Head of caudate nucleus (tissue), 42 donors: ENCODE measurements at places on chromosomes 3 and 15.
A peak's percentile ranks its signal among the peaks of the same experiment; 100 is the strongest.

- DNase-seq: no peak
These were observed 32.2 kb upstream of the TM2D3 start for GRCh38 chr15:101684384-101684783.

DNA sequence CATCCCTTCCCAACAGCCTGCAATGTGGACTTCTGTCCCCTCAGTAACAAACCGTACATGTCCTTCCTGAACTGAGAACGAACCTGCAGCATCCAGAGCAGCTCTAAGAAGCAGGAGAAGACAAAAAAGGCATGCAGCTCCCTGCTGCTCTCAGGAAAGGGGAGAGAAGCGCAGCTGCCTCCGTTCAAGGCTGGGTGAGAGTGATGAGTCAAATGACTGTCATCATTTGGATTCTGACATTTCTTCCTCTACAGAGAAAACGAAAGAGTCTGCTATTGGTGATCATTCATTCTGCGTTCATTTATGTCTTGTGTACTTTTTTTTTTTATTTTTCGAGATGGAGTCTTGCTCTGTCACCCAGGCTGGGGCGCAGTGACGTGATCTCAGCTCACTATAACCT is 677.8 kb downstream of the FHIT start:
- peak; percentile 70 for DNase-seq

DNA sequence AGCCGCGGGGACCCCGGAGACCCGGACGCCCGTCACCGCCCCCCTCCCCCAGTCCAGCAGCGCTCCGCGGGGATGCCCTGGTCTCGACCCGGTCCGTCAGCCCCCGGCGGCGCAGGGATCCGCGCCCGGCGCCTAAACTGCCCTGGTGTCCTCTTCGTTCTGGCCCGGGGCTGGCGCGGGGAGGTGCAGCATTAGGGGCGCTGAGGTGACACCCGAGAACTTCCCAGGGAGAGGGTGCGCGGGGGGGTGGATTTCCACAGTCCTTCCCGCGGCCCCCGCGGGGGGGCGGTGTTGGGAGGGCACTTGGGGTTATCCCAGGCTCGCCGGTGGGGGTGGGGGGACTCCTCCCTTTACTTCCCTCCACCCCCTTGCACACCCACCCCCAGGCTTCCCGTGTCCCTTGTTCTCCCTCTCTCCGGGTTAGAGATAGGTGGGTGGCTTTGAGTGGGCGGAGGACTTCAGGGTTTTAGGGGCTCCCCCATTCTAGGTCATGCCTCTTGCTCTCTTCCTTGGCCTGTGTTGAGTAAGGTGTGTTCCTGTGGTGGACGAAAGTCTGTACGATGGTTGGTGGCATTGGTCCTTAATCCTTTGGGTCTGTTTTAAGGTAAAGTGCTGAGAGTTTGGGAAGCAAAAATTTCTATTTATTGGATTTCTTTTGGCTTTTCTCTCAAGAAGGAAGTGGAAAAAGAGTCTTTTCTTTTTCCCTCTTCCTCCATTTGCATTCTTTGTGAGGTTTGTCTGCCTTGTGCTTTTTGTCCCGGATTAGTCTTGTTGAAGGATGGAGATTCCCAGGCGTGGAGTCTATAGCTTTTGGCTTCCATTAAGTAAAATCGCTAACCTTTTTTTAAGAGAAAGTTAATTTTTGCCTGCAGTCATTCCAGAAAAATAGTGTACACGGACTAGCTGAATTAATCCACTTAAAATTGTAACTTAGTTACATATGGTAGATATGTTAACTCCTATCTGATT is 811 bp downstream of the SKIL start:
- DNase-seq: peak; percentile 85

- DNase-seq: no peak
These were observed 14.4 kb downstream of the NR2F2 start for GRCh38 chr15:96344706-96345559.

- no peak for DNase-seq
These were observed 277.9 kb upstream of the NR2F2 start for GRCh38 chr15:96052572-96053030.

GRCh38 chr15:67156426-67156825 is 91.0 kb downstream of the SMAD3 start:
- DNase-seq: no peak

DNA sequence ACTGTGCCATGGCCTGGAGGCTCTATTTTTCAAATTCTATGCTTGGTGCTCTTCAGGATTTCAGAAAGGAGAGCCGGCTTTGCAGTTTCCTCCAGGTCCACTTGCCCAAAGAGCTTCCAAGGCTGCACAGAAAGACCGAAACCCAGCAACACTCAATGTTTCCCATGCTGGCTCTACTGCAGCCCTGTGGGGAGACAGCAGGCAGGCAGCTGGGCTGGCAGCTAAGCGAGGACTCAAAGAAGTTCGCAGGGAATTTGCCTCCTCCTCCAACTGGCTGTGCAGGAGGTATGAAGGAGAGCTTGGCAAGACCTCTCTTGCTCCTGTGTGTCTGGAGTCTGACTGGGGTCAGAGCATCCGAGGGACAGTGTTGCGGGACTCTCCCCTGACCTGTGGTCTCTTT is 17.4 kb upstream of the ITGA11 start:
- no peak for DNase-seq

GRCh38 chr3:50494126-50494525 is 9.3 kb downstream of the CACNA2D2 start:
- DNase-seq: no peak

GRCh38 chr3:152574461-152575079 is 260.4 kb upstream of the P2RY1 start:
- peak; percentile 63 for DNase-seq

GRCh38 chr3:127387556-127388153 is 99.8 kb upstream of the PRR20G start:
- DNase-seq: no peak

DNA sequence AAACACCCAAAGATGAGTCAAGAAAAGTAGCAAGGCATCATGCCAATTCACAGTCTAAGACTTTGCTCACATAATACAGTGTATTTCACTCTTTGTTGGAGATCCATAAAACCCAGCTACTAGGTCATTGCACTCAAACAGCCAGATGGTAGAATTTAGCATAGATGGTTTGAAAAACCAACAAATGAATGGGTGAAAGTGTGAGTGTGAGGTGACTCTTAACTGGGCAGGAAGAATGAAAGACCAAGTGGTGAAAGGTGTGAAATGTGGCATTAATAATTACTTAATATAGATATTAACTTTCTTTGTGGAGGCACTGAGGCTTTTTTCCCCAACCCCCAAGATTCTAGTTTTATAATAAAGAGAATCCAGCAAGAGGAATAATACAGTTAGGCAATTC is 159.5 kb downstream of the SQOR start:
- no peak for DNase-seq
